ENCODE measurements at places on chromosomes 12 and 14. TPM values are rescaled to one million over a fixed set of nuclear protein-coding genes. Genes with fewer than 3 reads are reported as not detected.

GRCh38 chr14:92340931-92341330, 18.0 kb downstream of the SLC24A4 start:
- H3K27ac ChIP-seq: no peak overlapping the region
- H3K4me1 ChIP-seq: no peaks in the 10 kb centered on the region
- H3K4me3 ChIP-seq: no peak overlapping the region
- no peaks in the 10 kb centered on the region for H3K36me3 ChIP-seq
- H3K27me3 ChIP-seq: peaks cover 8% of the 10 kb centered on the region

The MSRB3 gene
- 2.8 TPM for total RNA-seq

DNA sequence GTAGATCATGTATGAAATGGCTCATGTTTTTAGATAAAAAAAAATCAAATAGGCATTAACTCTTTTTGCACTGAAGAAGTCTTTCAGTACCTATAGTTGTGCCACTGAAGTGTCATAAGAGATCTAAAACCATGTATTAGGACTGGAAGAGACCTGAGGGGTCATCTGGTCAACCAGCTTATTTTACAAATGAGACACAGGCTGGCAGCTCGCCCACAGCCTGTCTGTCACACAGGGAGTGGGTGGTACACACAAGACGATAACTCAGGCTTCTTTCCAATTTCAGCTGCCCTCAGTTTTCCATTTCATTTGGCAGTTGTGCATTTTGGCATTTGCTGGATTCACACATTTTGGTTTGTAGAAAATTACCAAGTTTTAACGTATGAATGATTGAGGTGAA, 34.7 kb downstream of the C12orf75 start:
- DNase-seq: no peak
- H3K4me3 ChIP-seq: no peak overlapping the region
- no peaks in the 10 kb centered on the region for H3K27me3 ChIP-seq
- H3K36me3 ChIP-seq: no peaks in the 10 kb centered on the region
- H3K27ac ChIP-seq: no peak overlapping the region
- no peaks in the 10 kb centered on the region for H3K4me1 ChIP-seq

The ZNF410 gene
- 60.4 TPM for total RNA-seq

DNA sequence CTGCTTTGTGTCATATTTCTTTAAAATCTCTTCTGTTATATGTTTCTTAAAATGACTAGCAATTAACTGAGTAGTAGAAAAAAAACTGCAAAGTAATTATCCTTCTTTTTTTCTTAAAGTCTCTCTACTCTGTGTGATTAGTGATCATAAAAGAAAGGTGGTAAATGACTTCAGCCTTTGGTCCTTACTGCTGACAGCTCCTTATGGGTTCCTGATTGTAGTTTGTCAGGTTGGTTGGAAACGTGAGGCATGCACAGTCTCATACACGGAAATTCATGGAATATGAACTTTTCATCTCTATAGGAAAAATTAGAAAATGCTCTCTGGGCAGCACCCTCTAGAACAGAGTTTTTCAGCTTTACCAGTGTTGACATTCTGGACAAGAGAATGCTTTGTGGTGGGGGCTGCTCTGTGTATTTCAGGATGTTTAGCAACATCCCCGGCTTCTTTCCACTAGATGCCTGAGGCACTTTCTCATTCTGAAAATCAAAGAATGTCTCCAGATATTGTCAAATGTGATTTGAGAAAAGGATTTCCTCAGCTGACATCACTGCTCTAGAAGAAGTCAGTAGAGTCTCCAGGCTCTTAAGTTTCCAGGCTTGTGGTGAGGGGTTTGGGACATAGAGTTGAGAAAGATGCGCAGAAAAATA, 121.0 kb downstream of the PIK3C2G start:
- no peak for DNase-seq
- no peak overlapping the region for H3K4me3 ChIP-seq
- H3K27ac ChIP-seq: no peak overlapping the region

- H3K27ac ChIP-seq: peak overlapping the region; percentile 81
- peaks cover 5% of the 10 kb centered on the region for H3K4me1 ChIP-seq
- no peaks in the 10 kb centered on the region for H3K27me3 ChIP-seq
- DNase-seq: peak; percentile 70
Observed at GRCh38 chr14:74302152-74302628, 544 bp downstream of the ABCD4 start.

GRCh38 chr12:126204326-126204725, 1139.1 kb downstream of the AACS start:
- H3K27ac ChIP-seq: no peak overlapping the region
- H3K4me3 ChIP-seq: no peak overlapping the region

- no peak overlapping the region for H3K4me3 ChIP-seq
- no peaks in the 10 kb centered on the region for H3K4me1 ChIP-seq
- H3K27ac ChIP-seq: peak overlapping the region; percentile 2
- peaks cover 36% of the 10 kb centered on the region for H3K36me3 ChIP-seq
Observed at GRCh38 chr14:105430565-105430964, 10.9 kb downstream of the MTA1 start.
